ENCODE measurements at places on chromosomes 16 and 17.

GRCh38 chr16:58346831-58347371, 45.4 kb upstream of the GINS3 start:
- DNase-seq: no peak

DNA sequence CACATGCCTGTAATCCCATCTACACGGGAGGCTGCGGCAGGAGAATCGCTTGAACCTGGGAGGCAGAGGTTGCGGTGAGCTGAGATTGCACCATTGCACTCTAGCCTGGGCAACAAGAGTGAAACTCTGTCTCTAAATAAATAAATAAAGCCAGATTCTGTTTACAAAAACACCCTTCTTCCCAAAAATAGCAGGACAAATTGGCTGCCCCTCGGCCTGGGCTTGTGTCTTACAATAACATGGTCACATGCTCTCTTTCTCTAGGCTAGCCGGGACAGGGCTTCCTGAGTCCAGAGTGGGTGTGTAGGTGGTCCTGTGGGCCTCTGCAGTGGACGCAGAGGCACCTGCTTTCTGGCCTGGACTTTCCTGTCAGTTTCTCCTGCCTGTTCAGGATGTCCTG, 3.2 kb upstream of the EDC4 start:
- DNase-seq: no peak

GRCh38 chr17:4980644-4981216, 6.7 kb downstream of the CAMTA2 start:
- no peak for DNase-seq

- DNase-seq: no peak
Observed at GRCh38 chr17:7887038-7887481, 1.5 kb upstream of the CHD3 start.

DNA sequence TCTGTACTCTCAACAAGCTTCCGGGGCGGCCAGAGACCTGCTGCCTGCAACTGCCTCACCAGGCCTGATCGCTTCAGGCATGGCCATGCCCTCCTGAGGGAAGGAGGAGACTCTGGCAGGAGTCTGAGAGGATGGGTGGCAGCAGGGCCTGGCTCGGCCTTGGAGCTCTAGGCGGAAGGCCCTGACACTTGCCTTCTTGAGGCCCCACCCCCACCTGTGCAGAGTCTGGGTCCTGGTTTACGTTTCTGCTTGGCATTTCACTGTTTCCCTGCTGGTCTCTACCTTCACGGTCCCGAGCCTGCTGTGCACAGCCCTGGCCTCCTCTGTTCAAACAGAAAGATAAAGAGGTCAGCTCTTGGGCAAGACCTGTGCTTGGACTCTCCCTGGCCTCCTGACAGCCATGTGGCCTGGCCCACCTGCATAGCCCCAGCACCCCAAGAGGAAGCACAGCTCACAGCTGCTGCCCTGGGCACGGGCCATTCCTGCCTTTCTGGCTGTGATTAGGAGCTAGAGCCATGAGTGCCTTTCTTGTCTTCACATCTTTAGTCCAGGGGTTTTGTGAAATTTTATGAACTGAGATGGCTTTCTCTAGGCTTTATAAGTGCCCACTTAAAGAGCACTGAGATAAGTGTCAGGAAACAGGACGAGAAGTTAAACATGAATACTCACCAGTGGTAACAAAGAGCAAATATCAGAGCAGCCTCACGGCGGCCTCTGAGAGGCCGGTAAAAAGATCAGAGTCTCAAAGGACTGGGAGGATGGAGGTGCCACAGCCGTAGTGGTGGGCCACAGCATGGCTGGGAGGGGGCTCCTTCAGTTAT, 25.6 kb upstream of the MTSS2 start:
- no peak for DNase-seq

GRCh38 chr16:67447508-67448076, 16.7 kb downstream of the HSD11B2 start:
- DNase-seq: no peak
